Cortex of kidney (tissue), 1 donor: ENCODE measurements at places on chromosomes 7 and 10.

- DNase-seq = no peak
Measured at GRCh38 chr10:29157321-29157720, 131.5 kb upstream of the LYZL1 start.

GRCh38 chr7:150978126-150978789 lies at the start of gene KCNH2:
KCNH2 (minus strand) TSS chr7:150978321; CDS start chr7:150977913, 408 bp downstream.
- no peak for DNase-seq

DNA sequence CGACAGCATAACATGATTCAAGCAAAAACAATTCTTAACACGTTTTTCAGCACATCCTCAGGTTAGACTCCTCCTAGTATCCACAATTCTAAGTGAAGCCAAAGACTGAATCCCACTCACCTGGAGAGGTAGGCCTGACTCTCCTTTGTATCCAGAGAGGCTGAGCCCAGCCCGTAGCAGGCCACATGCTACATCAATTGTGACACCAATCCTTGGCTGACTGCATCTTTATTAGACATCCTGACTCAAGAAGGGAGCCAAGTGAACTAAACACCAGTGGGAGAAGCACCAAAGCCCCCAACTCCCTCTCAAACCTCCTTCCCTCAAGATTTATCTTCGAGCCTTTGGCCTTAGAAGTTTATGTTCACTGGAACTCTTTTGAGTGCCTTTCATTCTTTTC lies 125.5 kb upstream of the PDLIM1 start:
- DNase-seq = no peak

DNA sequence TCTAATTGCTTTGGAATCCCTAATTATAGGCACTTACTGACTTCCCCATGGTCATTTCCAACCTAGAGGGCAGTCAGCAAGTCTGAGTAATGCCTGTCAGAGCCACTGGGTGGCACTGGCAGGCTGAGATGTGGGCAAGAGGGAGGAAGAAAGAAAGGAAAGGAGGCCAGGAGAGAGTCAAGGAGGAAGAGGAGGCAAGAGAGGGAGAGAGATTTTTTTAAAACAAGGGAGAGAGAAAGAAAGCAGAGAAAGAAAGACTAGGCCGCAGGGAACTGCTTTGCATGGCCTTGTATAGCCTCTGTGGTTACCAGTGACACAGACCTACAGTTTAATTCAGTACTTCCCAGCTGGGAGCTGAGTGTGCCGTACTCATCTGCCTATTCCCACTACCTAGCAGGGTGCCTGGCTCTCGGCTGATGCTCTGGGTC lies 210.4 kb upstream of the ADO start:
- no peak for DNase-seq

- DNase-seq = no peak
Measured at GRCh38 chr10:100403734-100404133, 56.7 kb downstream of the SCD start.

GRCh38 chr7:94698275-94698674 lies 42.3 kb upstream of the SGCE start:
- no peak for DNase-seq

- no peak for DNase-seq
Measured at GRCh38 chr7:87216701-87217508, 2.6 kb downstream of the TMEM243 start.
